Right renal cortex interstitium (tissue), 3 donors: ENCODE measurements at places on chromosomes 6 and 20. TPM values are rescaled to one million over a fixed set of nuclear protein-coding genes. Genes with fewer than 3 reads are reported as not detected.

HLA-DPA1 gene
- polyA plus RNA-seq: 17.9 TPM

NEURL2 gene
- polyA plus RNA-seq: 6.0 TPM

CBLN4 gene
- 1.6 TPM for polyA plus RNA-seq

SRMS gene
- 0.08 TPM for polyA plus RNA-seq
